ENCODE measurements at places on chromosomes 16 and 17. TPM values are rescaled to one million over a fixed set of nuclear protein-coding genes. Genes with fewer than 3 reads are reported as not detected.

Gene PERCC1
- not detected for total RNA-seq

Gene ZSCAN10
- not detected for total RNA-seq

Gene TOX3
- total RNA-seq = not detected

Gene MT1E
- total RNA-seq = 36.1 TPM

Gene CCDC78
- total RNA-seq = 0.16 TPM

Gene ACE
- total RNA-seq = 11.6 TPM

Gene NPTX1
- 0.62 TPM for total RNA-seq

Gene RAB26
- total RNA-seq = 2.2 TPM

Gene KRTAP9-8
- total RNA-seq = not detected

Gene MFAP4
- total RNA-seq = 46.2 TPM

Gene MT1H
- total RNA-seq = not detected

Gene HYDIN
- 2.6 TPM for total RNA-seq

Gene CX3CL1
- 8.7 TPM for total RNA-seq

Gene MYH11
- total RNA-seq = 62.2 TPM

Gene PIGS
- 51.5 TPM for total RNA-seq

Gene TMEM235
- not detected for total RNA-seq

Gene TBL3
- total RNA-seq = 18.3 TPM

Gene SPNS2
- total RNA-seq = 10.3 TPM

Gene HOXB6
- 0.92 TPM for total RNA-seq

Gene HSF4
- total RNA-seq = 49.1 TPM

Gene HSPB9
- total RNA-seq = not detected

Gene LAT
- total RNA-seq = 2.0 TPM

Gene CACNG1
- total RNA-seq = not detected

All from cardiac septum (tissue), 1 donor.